ENCODE measurements at places on chromosomes 12 and 14.
A peak's percentile ranks its signal among the peaks of the same experiment; 100 is the strongest.

GRCh38 chr14:56131865-56132833 is 13.9 kb downstream of the PELI2 start:
- no peaks in the 10 kb centered on the region for H3K36me3 ChIP-seq
- DNase-seq = no peak
- no peak overlapping the region for H3K4me3 ChIP-seq

DNA sequence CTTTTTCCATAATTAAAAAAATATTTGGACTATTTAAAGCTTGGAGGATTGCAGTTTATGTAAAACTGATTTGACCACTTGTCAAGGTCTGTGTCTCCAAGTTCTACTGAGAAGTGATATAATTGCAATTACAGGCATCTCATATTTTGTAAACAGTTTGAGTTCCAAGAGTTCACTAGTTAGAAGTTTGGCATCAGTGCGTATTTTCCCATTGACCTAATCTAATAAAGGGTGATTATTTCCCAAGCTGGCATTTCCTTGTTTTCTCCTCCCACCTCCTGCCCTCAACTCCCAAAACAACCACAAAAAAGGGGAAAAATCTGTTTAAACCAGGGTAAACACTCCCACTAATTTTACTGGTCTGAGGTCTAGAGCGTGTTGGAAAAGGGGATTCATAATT is 3.0 kb upstream of the MYF6 start:
- H3K27ac ChIP-seq = no peak overlapping the region
- no peaks in the 10 kb centered on the region for H3K36me3 ChIP-seq
- DNase-seq = no peak

DNA sequence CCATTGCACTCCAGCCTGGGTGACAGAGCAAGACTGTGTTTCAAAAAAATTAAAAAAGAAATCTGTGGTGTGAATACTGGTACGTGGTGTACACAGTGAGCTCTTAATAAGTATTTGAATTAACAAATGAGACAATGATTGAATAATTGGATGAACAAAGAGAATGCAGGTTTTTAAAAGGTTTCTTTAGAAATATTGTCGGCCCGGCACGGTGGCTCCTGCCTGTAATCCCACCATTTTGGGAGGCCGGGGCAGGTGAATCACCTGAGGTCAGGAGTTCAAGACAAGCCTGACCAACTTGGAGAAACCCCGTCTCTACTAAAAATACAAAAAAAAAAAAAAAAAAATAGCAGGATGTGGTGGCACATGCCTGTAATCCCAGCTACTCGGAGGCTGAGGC is 6.6 kb downstream of the HIF1A start:
- peaks cover 86% of the 10 kb centered on the region for H3K4me1 ChIP-seq
- H3K27ac ChIP-seq = no peak overlapping the region
- no peak for DNase-seq
- H3K36me3 ChIP-seq = peaks cover 43% of the 10 kb centered on the region
- no peaks in the 10 kb centered on the region for H3K27me3 ChIP-seq
- no peak overlapping the region for H3K4me3 ChIP-seq

DNA sequence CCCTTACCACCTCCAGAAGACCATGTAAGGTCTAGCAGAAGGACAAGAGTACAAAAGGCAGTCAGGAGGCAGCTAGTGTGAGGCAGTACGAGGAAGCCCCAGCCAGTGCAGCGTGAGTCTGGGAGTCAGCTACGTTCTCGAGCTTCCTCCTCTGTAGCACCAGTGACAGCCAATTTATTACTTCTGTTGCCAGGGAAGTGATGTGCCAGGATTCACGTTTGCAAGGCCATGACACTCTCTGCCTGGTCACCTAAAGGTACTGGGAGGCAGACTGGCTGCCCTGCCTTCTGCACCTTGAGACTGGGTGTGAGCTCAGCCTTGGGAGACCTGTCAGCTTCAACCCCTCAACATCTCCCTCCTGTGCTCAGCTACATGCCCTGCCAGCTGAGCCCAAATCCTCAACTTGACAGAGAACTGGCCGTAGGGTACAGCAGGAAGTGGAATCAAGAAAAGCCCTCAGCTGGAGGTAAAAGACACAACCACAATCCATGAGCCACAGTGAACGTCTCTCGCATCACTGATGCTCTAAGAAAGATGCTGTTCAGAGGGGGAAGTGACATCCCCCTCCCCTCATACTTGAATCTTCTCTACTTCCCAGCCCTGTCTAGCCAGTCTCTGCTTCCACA is 182.5 kb upstream of the RGS6 start:
- no peak for DNase-seq
- H3K27ac ChIP-seq = no peak overlapping the region
- peaks cover 31% of the 10 kb centered on the region for H3K27me3 ChIP-seq
- no peaks in the 10 kb centered on the region for H3K4me1 ChIP-seq
- peaks cover 2% of the 10 kb centered on the region for H3K36me3 ChIP-seq
- H3K4me3 ChIP-seq = no peak overlapping the region

GRCh38 chr14:78327426-78328221 is 157.5 kb downstream of the NRXN3 start:
- H3K36me3 ChIP-seq = no peaks in the 10 kb centered on the region
- no peaks in the 10 kb centered on the region for H3K4me1 ChIP-seq
- H3K4me3 ChIP-seq = no peak overlapping the region
- H3K27me3 ChIP-seq = no peaks in the 10 kb centered on the region
- no peak for DNase-seq

- DNase-seq = no peak
- H3K4me1 ChIP-seq = peaks cover 5% of the 10 kb centered on the region
- H3K4me3 ChIP-seq = no peak overlapping the region
These were observed 76.1 kb upstream of the DYRK2 start for GRCh38 chr12:67572492-67572891.

DNA sequence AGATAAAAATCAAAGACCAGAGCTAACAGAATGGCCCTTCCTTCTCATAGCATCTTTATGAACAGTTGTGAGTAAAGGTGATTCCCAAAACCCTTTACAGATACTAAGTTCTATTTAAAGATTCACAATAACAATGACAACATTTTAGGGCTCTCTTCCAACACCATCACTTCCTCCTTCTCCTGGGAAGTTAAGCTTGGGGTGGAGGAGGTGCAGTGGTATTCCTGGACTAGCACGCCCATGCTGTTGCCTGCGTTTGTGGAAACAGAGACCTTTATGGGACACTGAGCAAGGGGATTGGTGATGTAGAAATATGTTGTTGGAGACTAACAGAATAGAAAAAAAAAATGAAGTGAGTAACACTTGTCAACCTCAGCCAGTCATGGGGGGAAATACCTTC is 22.5 kb downstream of the SYNE2 start:
- H3K27me3 ChIP-seq = no peaks in the 10 kb centered on the region
- no peak overlapping the region for H3K4me3 ChIP-seq
- DNase-seq = no peak
- no peak overlapping the region for H3K27ac ChIP-seq
- peaks cover 40% of the 10 kb centered on the region for H3K4me1 ChIP-seq

GRCh38 chr12:3533703-3534386 is 42.8 kb downstream of the PRMT8 start:
- peaks cover 21% of the 10 kb centered on the region for H3K27me3 ChIP-seq
- H3K4me1 ChIP-seq = no peaks in the 10 kb centered on the region
- H3K27ac ChIP-seq = no peak overlapping the region
- no peaks in the 10 kb centered on the region for H3K36me3 ChIP-seq
- no peak for DNase-seq

DNA sequence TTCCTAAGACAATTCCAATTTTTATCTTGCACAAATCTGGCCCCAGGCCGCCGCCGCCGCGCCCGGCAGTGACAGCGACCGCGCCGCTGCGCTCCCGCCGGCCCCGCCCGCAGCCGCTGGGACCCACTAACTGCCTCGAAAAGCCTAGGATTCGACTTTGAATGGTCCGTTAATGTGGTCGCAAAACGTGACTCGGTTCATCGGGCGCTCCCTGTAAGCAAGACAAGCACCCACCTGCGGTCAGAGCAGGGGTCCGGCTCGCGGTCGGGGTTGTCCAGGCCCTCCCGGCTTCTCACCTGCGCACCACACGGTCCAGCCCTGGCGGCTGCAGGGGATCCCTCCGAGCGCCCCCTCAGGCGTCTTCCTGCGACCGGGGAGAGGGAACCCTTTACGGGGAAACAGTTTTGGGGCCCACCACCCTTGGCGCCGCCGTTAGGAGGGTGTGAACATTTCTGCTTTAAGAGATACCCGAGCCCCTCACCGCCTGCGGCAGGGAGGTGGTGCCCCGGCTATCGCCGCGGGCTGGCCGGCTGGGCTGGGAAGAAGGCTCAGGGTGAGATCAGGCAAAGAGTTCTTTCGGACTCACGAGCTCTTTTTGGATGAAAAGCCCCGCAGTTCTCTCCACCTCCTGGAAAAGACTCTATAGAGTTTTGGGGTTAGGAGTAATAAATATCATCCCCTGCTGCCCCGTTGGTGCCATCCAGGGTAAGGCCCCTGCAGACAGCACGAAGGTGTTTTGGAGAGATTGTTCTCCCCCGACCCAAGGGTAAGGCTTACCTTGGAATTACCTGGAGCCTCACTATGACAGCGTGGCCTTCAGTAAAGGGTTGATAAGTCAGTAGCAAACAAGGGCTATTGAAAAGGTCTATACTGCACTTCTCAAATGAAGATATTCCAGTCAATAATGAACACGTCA is 13.6 kb upstream of the FOXJ2 start:
- no peaks in the 10 kb centered on the region for H3K36me3 ChIP-seq
- DNase-seq = peak; percentile 32
- peaks cover 7% of the 10 kb centered on the region for H3K4me1 ChIP-seq
- peaks cover 52% of the 10 kb centered on the region for H3K27me3 ChIP-seq

- no peak for DNase-seq
- no peak overlapping the region for H3K27ac ChIP-seq
- H3K4me3 ChIP-seq = no peak overlapping the region
- H3K36me3 ChIP-seq = no peaks in the 10 kb centered on the region
These were observed 57.8 kb upstream of the MAX start for GRCh38 chr14:65160091-65160490.

DNA sequence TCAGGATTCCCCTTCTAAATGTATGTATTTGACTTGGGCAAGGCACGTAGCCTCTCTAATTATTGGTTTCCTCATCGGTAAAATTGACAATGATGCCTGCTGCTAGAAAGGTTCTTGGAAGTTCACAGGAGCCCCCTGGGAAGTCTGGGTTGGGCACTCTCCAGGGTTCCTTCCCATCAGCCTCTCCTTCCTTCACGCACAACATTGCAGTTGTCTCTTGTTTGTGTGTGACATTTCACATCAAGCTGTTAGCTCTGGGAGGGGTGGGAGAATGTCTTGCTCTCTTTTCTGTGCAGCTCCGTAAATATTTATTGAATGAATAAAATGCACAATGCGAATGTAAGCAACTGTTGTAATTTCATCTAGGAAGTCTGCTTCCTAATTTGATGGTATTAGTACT is 153.2 kb upstream of the PRICKLE1 start:
- H3K4me3 ChIP-seq = no peak overlapping the region
- H3K27ac ChIP-seq = no peak overlapping the region
- no peak for DNase-seq
- no peaks in the 10 kb centered on the region for H3K27me3 ChIP-seq
- no peaks in the 10 kb centered on the region for H3K36me3 ChIP-seq
- H3K4me1 ChIP-seq = no peaks in the 10 kb centered on the region

GRCh38 chr12:91732086-91732485 is 413.6 kb downstream of the BTG1 start:
- no peak overlapping the region for H3K27ac ChIP-seq
- H3K4me3 ChIP-seq = no peak overlapping the region
- no peak for DNase-seq
- H3K4me1 ChIP-seq = no peaks in the 10 kb centered on the region
- no peaks in the 10 kb centered on the region for H3K27me3 ChIP-seq

DNA sequence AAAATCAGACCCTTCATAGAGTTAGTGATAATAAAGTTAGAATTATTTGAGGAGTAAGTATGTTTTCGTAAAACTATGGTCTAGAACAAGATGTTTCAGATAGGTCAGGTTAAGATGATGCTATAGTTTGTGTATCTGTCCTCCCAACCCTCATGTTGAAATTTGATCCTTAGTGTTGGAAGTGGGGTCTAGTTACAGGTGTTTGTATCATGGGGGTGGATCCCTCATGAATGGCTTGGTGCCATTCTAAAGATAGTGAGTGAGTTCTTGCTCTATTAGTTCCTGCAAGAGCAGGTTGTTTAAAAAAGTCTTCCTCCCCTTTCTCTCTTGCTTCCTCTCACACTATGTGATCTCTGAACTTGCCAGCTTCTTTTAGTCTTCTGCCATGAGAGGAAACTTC is 707.3 kb upstream of the FOXG1 start:
- H3K4me1 ChIP-seq = no peaks in the 10 kb centered on the region
- no peak overlapping the region for H3K4me3 ChIP-seq
- no peak for DNase-seq
- H3K27ac ChIP-seq = no peak overlapping the region

- H3K4me1 ChIP-seq = peaks cover 8% of the 10 kb centered on the region
- no peaks in the 10 kb centered on the region for H3K36me3 ChIP-seq
- no peak for DNase-seq
- H3K27me3 ChIP-seq = no peaks in the 10 kb centered on the region
- no peak overlapping the region for H3K27ac ChIP-seq
These were observed 6.8 kb downstream of the FAM161B start for GRCh38 chr14:73943083-73943482.

- H3K27me3 ChIP-seq = peaks cover 6% of the 10 kb centered on the region
- no peak for DNase-seq
- no peak overlapping the region for H3K4me3 ChIP-seq
- no peak overlapping the region for H3K27ac ChIP-seq
These were observed 735.4 kb upstream of the TMEM132C start for GRCh38 chr12:127531542-127531941.

GRCh38 chr12:127162902-127163301 is 1104.1 kb upstream of the TMEM132C start:
- H3K36me3 ChIP-seq = peaks cover 5% of the 10 kb centered on the region
- H3K27me3 ChIP-seq = no peaks in the 10 kb centered on the region
- peaks cover 45% of the 10 kb centered on the region for H3K4me1 ChIP-seq
- peak; percentile 63 for DNase-seq
- H3K4me3 ChIP-seq = no peak overlapping the region
- peak overlapping the region; percentile 88 for H3K27ac ChIP-seq

DNA sequence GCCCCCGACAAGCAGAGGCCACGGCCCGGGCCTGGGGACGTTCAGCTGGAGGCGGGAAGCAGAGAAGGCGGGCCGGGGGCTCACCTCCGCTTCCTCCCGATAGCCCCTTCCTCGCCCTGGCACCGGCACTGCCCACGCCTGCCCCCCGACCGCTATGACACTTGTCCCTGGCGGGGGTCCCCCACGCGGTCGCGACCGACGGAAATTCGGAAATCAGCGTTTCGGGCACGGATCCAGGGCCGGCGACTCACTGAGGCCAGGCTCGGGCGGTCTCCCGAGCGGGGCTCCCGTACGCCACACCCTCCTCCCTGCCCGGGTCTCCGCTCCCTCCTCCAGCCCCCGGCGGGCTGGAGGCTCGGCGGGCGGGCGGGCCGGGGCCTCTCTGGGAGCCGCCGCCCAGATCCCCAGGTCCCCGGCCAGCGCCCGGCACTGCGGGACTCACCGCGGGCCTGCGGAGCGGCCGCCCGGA is 581 bp downstream of the PITPNM2 start:
- peaks cover 15% of the 10 kb centered on the region for H3K27me3 ChIP-seq
- H3K4me1 ChIP-seq = peaks cover 46% of the 10 kb centered on the region
- no peak overlapping the region for H3K27ac ChIP-seq
- peaks cover 35% of the 10 kb centered on the region for H3K36me3 ChIP-seq
- peak overlapping the region; percentile 84 for H3K4me3 ChIP-seq

Measured in activated naive CD4-positive, alpha-beta T cell treated with anti-CD3 and anti-CD28 coated beads, Interleukin-2, amount 10 ng/mL, durations not matched to agents 7 days and 5 days (primary cell).